ENCODE measurements at places on chromosomes 4 and X.

DNA sequence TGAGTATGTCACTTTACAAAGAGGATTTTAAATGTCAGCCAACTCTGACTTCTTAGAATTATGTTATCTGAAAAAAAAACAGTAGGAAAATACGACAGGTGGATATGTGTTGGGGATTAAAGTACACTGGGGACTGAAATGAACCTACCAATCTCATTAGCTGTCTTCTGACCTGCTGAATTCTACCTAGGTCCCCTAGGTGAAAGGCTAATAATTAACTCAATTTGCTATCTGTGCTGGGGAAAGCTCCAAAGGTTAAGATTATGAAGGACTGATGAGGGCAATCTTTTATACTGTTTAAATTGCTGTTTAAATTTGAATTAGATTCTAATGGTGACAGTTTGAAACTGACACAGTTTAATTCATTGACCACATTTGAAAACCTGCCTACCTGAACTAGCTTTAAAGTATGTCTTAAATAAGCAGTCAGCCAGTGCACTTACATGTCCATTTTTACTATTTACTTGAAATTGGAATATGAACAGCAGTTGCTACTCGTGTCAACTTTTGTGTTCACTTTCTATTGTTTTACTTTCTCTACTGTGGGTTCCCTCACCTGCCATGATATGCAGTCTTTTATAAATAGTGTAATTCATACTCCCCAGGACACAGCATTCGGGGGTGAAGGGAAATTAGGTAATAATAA lies 977.3 kb downstream of the C4orf33 start:
- DNase-seq: no peak

- DNase-seq: no peak
Observed at GRCh38 chr4:32890398-32890797, 2170.2 kb downstream of the PCDH7 start.

DNA sequence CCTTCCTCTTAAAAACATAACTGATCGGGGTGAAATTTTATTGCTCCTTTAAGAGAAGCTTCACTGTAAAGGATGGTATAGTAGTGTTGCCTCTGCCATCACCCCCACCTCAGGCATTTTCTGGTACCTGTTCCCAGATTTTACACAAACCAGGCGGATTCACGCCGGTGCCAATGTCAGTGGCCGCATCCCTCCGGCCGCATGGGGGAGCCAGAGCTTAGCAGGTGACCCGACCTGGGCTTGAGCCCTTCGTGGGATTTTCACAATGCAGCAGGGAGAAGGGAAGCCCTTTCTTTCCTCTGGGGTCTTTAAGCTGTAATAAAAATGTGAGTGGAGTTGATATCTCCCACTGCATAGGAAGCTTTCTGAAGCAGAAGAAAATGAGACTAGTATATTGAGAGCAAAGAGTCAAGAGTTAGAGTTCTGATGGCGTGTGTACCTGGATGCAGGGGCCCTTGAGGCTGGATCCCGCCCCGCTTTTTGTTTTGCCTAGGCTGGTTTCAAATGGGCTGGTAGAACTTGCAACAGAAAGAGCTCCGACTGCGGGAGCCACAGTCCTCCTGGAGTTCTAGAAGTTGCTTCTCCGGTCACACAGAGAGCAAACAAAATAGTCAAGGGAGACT lies 59.4 kb downstream of the POLR2B start:
- peak; percentile 45 for DNase-seq

- no peak for DNase-seq
Observed at GRCh38 chr4:2332201-2332975, 70.5 kb upstream of the MXD4 start.

GRCh38 chr4:83046693-83047473 lies 11.9 kb downstream of the COPS4 start:
- no peak for DNase-seq

- no peak for DNase-seq
Observed at GRCh38 chr4:165222651-165222994, 15.3 kb downstream of the KLHL2 start.

GRCh38 chrX:11813341-11813740 lies 55.3 kb downstream of the MSL3 start:
- no peak for DNase-seq

- no peak for DNase-seq
Observed at GRCh38 chr4:73540826-73541225, 59.3 kb downstream of the AFM start.

DNA sequence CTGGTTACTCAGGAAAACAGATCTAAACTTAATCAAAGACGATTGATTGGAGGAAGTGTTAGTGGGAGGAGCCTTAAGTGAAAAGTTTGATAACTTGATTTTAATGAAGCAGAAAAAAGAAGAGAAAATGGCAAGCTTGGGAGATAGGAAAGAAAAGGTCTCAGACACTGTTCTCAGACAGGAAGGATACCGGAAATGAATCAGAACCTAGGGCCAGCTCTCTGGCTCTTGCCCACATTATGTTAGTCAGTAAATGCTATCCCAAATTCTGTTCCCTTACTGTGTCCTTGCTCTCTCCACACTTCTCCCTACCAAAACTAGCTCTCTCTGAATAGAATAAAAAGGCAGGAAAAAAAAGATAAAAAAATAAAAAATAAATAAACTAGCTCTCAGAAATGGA lies 48.6 kb upstream of the TMEM164 start:
- DNase-seq: no peak

DNA sequence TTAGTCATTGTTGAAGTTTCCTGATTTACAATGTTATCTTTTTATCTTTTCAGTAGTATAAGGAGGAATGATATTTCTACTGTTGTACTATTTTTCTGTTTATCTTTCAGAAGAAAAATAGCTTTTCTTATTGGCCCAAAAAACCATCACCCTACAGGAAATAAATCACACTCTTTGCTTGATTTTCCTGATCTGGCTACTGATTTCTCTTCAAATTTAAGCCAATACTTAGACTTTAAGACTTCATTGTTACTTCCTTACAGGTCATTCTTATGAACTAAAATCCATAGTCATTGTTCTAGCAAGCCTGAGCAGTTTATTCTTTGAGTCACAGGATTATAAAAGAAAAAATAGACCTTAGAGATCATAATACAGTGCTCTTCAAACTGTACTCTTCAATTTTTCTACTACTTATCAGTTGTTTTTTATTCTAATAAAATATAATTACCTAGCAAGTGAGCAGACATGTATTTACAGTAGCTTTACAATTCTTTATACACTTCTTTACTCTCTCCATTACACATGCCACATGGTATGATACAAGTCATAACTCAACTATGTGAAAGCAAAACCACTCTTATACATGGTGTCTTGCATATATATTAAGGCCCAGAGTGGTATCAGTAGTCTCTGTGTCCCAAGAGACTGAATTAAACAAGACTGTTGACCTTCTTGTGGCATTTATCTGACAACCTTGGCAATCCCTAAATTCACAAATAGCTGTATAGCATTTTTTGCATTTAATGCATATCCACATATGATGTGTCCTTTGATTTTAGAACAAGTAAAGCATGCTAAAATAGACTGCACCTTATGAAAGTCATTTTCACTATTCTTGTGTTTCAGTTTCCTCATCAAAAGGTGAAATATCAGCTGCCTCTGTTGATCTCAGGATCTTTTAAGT lies 47.9 kb downstream of the TET2 start:
- DNase-seq: peak; percentile 69

DNA sequence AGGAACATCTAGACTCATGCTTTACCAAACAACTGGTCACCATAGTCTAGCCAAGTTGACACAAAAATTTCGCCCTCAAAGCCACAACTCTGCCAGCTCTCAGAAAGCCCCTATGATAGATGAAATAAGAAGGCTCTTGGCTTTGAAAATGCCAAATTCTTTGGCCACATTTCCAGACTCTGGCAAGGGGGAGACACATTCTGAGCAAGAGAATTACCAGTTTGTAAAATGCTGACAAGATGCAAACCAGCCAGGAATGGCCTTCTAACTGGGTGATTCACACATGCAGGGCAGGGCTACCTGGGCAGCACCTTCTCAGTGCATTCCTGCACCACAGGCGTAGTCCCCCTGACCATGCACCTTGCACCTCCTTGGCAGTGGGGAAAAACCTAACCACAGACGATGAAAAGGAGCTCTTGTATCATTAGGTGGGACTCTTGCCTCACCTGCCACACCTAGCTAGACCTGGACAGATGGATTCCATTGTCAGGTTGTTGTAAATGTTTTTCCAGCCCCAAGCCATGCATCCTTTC lies 77.4 kb upstream of the CPEB2 start:
- DNase-seq: no peak

DNA sequence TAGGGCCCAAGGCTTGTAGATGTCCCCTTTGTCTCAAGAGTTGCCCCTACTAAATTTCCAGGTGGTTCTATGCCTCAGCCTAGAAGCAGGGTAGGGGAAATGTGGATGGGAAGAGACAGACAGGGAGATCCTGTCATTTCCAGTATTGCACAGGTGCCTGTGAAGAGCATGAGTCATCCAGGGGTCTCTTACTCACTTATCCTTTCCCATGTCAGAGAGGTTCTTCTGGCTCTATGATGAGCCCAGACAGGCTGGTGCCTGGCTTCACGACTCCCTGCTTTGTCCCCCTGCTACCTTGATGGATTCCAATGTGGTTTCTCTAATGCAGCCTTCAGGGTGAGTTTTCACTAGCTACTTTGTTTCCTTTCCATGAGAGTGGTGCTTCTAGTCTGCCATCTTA lies 35.2 kb upstream of the DDX60 start:
- no peak for DNase-seq

DNA sequence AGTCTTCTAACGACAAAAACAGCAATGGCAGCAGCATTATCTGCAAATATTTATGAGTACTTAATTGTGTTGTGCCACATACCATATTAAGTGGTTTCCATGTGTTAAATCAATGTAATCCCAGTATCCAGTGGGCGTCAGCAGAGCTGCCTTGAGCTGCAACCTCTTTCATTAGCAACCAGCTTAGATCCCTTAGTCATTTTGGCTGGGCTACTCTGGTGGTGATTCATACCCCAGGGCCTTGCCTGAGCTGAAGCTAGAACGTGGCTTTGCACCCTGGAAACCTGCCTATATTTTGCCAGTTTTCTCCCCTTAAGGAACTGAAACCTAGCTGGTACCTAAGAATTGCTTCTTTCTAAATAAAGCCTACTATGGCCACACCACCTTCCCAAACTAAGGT lies 474.3 kb upstream of the FTHL17 start:
- no peak for DNase-seq

DNA sequence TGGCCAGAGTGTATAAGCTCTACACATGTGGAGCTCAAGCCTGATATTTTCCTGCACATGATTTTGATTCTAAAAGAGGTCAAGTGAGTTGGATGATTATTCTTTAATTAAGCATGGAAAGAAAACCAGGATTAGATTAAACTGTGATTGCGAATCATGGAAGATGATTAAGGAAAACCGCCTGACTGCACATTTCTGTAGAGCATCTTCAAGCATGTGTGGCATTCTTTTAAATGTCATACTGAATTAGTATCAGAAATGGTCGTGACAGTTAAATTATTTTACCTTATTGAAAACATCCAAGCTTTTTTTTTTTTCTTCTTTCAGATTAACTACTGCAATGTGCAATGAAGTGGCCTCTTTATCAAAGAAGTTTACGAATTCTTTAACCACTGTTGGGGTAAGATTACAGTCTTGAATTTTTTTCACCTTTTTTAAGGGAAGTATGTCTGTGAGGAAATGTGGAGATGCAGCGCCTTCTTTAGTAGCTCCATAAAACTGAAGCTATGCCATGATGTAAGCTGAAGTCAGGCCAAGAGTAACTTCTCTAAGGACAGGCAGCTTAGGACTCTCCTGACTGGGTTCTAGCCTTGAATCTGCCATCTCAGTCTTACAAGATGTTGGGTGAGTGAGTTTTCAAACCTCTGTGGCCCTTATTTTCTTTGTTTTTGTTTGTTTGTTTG lies 67.9 kb downstream of the FAM114A1 start:
- DNase-seq: no peak
